Fibroblast of mammary gland (primary cell): ENCODE measurements at places on chromosomes 3 and 15.

GRCh38 chr15:61205346-61205921 is 23.7 kb downstream of the RORA start:
- DNase-seq, result peak; percentile 42

DNA sequence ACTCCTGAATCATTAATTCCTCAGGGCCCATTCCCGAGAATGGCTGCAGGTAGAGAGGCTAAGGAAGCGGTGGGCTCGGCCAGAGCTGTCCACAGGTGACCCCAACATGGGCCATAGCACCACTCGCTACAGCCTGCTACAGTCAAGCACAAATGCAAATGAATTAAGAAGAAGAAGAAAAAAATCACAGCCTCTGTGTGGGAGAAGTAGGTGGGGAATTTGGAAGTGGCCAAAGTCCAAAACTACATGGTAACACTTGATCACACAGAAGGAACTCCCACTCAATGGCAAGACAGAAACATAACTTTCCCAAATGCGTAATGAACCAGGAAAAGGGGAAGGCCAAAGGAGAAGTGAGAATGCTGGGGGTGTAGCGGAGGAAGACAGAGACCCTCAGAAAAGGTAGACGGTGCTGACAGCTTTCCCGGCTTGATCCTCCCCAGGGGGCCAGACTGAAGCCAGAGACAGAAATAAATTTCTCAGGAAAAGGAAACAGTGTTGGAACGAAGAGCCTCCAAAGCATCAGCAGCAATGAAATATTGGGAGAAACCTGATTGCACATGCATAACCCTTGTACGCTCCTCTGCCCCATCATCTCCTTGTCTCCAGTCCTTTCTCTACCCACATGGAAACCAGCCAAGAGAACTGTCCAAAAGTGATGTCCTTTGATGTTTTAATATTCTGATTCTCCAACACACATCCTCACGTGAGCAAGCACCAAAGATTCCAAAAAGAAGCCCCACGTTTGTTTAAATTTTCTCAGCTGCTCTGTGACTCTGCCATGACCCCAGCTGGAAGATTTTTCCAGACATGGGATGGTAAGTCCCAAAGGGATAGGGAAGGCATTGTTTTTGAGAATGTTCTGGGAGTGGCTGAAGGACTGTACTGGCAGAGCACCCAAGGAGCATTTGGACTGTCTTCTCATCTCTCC is 107.6 kb downstream of the OXNAD1 start:
- DNase-seq, result peak; percentile 23

DNA sequence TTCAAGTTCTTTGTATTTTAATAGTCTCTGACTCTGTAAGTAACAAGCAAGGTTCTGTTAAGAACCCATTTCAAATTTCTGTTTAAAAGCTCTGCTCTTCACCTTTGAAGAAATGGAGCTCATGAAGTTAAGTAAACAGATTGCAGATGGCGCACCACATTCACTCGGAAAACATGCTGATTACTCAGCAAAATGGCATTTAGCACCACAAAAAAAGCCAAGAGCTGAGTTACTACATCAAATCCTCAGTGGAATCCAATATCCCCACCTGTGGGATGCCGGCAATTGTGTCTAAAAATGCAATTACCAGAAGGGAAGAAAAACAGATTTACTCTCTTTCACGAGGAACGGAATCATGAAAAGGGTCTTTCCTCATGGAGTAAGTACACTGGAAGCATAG is 758.0 kb downstream of the NTRK3 start:
- no peak for DNase-seq

- no peak for DNase-seq
These were observed 16.4 kb downstream of the SPG11 start for GRCh38 chr15:44647036-44647435.

- DNase-seq, result no peak
These were observed 121.0 kb downstream of the P3H2 start for GRCh38 chr3:189999718-190000117.

DNA sequence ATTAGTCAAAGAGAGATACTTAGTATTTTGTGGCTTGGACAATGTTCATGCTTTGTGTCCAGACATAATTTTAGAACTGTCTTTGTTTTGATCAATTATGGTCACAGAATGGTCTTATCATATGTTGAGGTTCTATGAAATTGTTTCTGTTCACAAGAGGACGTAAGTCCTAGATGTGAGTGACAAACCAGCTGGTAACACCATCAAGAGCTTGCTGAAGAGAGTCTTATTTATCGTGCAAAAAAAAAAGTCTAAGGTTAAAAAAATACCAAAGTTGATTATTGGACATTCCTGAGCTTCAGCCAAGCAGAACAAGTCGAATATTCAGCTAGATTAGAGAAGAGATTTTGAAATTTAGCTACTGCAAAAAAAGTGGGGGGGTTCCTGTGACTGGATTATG is 495.9 kb upstream of the NAALADL2 start:
- no peak for DNase-seq

DNA sequence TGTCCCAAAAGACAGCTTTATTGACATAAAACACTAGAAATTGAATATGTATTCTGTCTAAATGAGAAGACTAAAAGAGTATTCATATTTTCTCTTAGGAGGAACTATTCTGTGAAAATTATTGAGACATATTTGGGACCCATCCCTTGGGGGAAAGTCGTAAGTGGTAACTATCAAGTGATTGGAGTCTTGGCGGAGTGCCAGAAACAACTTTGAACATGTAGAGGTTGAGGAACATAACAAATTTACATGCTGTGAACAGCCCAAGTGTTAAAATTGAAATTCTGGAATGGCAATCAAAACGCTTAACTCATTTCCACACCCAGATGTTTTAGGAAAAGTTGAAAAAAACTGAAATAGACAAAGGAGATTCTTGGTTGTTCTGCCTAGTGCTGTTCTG is 1034.6 kb downstream of the NSUN3 start:
- DNase-seq, result no peak

DNA sequence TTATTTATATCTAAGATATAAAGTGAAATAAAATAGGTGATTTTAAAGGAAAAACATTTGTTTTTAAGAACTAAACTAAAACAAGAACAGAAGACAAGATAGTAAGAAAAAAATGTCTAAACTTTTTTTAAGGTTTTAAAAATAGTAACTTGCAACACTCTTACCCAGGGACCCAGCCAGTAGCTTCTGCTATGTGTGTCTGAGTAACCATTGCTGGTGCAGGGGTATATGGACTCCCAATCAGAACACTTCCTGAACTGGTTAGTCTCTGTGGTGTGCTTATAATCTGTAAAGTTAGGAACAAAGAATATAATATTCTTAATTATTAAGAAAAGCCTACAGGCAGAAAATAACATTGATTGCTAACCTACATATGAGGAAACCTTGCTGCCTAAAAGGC is 118.4 kb downstream of the ATP1B3 start:
- no peak for DNase-seq

GRCh38 chr15:51647128-51647562 is 24.6 kb upstream of the DMXL2 start:
- peak; percentile 69 for DNase-seq

DNA sequence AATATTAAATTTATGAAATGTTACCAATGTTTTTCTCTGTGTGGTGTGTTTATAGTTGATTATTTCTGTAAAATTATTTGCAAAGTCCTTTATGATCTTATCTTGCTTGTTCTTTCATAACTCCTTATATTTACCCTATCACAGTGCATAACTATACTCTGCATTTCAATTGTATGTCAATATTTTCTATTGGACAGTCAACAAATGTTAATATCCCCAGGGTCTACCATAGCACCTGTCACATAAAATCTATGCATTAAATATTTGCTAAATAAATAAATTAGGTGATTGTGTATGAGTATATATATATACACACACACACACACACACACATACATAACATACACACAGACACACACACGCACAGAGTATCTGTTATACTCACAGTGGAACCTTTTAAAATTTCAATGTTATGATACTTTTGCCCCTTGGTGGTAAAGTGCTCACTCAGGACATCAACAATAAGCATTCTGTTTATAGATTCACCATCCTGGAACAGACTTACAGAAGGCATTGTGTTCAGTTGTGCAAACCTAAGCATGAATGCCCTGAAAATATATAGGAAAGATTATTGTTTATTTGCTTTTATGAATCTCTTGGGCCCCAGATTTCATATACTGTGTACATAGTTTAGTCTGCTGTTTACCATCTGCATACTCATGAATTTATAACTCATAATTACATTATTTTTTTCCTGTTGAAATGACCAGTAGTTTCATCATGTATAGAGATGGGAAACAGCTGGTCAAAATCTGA is 443.7 kb downstream of the EPHA6 start:
- no peak for DNase-seq

GRCh38 chr3:87298111-87298718 is 21.8 kb upstream of the POU1F1 start:
- DNase-seq, result peak; percentile 45

GRCh38 chr15:63156755-63157117 is 541 bp downstream of the RPS27L start:
- peak; percentile 50 for DNase-seq

GRCh38 chr15:83970295-83970890 is 265.2 kb upstream of the GOLGA6L4 start:
- peak; percentile 25 for DNase-seq

- DNase-seq, result no peak
These were observed 467.0 kb downstream of the FGF12 start for GRCh38 chr3:192260116-192261010.

GRCh38 chr3:87837076-87837475 is 221.7 kb downstream of the CGGBP1 start:
- DNase-seq, result no peak

DNA sequence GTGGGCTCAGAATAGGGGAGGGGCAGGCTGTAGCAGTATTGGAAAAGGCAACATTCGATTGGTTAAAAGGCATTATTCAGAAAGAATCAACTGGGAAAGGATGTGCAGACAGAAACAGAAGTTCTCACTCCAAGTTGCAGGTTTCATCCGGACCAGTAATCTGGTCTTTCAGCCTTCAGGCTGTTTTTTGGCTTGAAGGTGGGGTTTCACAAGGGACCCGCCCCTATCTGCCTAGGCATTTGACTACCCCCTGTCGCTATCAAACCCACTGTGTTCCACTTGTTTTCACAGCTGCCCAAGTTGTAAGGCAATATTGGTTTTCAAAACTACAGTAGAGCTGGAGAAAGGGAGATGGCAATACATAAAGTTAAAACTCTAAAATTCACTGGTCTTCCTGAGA is 96.9 kb downstream of the VPS8 start:
- no peak for DNase-seq

GRCh38 chr3:80643421-80643820 is 875.6 kb upstream of the ROBO1 start:
- no peak for DNase-seq

GRCh38 chr3:54999159-54999558 is 71.3 kb upstream of the LRTM1 start:
- peak; percentile 92 for DNase-seq

DNA sequence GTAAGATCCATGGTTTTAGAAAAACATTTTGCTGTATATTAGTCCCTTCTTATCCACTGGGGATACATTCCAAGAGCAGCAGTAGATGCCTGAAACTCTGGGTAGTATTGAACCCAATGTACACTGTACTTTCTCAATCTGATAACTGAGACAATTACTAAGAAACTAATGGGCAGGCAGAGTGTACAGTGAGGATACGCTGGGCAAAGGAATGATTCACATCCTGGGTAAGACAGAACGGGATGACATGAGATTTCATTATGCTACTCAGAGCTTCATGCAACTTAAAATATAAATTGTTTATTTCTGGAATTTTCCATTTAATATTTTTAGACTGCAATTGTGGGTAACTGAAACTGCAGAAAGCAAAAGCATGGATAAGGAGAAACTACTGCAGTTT is 46.2 kb upstream of the TEX55 start:
- DNase-seq, result no peak

GRCh38 chr3:68919000-68919399 is 13.3 kb downstream of the TAFA4 start:
- DNase-seq, result peak; percentile 8

- DNase-seq, result peak; percentile 76
These were observed 9.5 kb downstream of the CHSY1 start for GRCh38 chr15:101242160-101242998.

DNA sequence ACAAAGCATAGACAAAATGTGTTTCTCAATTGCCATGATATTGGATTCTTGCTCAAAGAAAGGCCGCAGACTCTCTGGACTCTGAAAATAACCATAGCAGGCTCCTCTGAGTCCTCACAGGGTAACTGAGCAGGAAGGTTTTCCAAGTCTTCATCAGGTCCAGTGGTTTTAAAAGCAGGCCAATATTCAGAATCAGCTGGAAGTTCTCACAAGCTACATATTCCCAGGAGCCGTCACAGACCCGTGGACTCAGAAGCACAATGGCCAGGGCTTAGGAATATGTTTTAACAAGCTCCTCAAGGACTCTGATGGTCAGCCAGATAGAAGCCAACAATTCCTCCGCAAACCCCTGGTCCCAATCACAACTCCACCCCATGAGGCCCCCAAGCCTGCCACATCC is 256.1 kb upstream of the ADAMTS9 start:
- no peak for DNase-seq

DNA sequence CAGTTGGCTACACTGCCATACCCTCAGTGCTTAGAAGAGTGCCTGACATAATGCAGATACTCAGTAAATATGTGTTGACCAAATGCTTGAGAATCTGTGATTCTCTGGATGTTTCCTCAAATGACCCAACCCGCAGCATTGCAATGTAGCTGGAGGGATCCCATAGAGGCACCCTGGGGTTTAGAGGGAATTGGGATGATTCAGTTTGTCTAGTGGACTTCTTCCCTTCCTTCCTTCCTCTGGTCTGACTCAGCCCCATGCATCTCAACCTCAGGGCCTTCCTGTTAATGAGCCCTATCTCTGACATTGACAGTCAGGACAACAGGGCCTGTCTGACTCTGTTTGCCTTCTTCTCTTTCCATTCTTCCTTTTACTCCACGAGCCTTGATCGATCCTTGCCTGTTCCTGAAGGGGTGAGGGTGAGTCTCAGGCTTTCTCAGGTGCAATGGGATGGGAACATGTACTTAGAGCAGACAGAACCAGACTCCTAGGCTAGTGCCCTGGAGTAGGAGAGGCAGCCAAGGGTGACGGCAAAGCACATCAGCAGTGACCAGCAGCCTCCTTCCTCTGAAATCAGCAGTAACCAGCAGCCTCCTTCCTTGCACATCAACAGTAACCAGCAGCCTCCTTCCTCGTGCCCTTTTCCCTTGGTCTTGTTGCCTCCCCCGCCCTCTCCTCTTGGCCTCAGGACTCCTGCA is 78.2 kb downstream of the DGKG start:
- peak; percentile 91 for DNase-seq
